ENCODE measurements at places on chromosomes 2 and 18.

GRCh38 chr2:26701596-26701995 is 9.1 kb downstream of the KCNK3 start:
- ATAC-seq = no peak

GRCh38 chr2:145484448-145485097 is 964.7 kb upstream of the ZEB2 start:
- peak; percentile 48 for ATAC-seq

DNA sequence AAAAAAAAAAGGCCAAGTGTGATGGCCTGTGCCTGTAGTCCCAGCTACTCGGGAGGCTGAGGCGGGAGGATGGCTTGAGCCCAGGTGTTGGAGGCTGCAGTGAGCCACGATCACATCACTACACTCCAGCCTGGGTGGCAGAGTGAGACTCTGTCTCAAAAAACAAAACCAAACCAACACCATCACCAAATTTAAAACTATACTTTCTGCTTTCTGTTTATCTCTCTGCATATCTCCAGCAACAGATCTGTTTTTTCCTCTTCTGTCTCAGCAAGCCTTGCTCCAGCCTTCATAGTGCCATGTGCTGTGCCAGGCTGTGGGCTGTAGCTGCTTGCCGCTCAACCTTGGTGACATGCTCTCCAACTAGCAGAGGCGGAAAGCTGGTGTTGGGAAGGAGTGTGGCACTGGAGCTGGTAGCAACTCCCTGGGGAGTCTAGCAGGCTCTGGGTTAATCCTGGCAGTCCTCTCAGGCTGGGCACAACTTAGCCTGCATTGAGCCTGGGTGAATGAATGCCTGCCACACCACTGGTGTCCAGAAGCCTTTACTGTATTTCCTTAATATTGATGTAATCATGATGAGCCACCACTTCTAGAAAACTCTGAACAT is 204.1 kb downstream of the LDLRAD4 start:
- ATAC-seq = no peak

GRCh38 chr2:136362676-136363390 is 244.9 kb upstream of the CXCR4 start:
- peak; percentile 93 for ATAC-seq

DNA sequence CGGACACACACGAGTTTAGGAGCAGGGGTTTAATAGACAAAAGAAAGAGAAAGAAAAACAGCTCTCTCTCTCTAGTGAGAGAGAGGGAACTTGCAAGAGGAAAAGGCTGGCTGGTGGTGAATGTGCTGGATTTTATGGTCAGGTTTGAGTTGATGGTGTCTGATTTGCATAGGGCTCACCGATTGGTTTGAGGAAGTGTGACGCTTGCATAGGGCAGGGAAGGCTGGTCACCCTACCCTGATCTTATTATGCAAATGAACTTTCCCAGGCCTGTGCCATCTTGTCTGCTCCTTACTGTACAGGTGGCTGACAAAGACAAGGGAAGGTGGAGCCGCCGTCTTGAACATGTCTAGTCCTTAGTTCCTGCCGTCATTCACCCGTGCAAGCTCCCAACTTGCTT is 408.9 kb downstream of the RIT2 start:
- no peak for ATAC-seq

DNA sequence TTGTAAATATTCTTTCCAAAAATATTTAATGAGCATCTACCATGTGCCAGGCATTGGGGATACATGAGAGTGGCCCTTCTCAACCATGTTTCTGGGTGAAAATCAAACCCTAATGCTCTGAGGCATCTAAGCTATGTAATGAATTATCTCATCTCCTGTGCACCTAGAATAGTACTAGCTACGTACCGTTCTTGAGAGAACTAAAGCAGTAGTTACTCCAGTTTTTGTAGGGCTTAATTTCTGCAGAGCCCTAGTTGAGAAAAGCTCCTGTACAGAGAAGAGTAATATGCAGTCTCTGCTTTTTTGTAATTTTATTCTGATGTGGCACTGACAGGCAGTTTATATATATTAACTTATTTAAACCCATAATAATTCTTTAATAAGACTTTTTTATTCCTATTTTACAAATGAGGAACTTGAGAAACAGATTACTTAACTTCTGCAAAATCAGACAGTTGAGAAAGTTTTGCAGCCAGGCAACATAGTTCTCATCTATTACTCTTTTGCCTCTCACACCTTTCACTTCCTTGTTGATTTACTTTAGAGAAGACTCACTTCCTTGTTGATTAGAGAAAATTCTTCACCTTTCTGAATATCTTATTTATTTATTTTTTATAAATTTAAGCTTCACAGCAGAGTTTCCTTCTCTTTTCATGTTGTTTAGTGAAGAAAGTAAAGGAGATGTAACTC is 3.1 kb downstream of the SPOPL start:
- peak; percentile 51 for ATAC-seq

DNA sequence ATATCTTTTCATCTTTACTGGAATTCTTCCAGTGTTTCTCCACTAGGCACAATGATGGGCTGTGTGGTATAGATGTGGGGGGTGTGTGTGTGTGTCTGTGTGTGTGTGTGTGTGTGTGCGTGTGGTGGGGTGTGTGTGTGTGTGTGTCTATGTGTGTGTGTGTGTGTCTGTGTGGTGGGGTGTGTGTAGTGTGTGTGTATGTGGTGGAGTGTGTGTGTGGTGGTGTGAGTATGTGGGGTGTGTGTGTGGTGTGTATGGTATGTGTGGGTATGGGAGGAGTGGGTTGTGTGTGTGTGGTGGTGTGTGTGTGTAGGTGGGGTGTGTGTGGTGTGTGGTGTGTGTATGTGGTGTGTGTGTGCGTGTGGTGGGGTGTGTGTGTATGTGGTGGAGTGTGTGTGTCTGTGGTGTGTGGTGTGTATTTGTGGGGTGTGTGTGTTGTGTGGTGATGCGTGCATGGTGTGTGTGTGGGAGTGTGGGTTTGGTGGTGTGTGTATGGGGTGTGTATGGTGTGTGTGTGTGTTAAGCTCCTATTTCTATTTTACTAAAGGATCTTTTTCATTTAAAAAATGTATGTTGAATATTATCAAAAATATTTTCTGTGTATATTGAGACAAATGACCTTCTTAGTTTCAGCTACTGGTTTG is 84.2 kb downstream of the IRS1 start:
- no peak for ATAC-seq

DNA sequence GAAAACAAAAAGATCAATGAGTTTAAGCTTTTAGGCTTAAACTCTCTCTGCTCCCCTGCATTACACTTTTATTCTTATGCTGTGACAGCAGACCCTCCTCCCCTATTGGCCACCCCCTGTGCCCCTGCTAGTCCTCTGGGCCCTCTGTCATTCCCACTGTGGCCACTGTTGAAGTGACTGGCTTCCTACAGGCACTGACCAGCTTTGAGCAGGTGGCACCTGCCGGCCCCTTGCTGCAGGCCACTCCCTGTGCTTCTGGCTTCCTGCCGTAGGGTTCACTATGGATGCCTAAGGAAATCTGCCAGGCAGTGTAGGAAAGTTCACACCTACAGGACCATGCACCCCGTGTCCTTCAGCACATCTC is 156.5 kb upstream of the L3MBTL4 start:
- no peak for ATAC-seq

GRCh38 chr2:50126845-50127244 is 905.1 kb downstream of the NRXN1 start:
- no peak for ATAC-seq

GRCh38 chr2:227482638-227483340 is 10.8 kb downstream of the AGFG1 start:
- ATAC-seq = peak; percentile 91

DNA sequence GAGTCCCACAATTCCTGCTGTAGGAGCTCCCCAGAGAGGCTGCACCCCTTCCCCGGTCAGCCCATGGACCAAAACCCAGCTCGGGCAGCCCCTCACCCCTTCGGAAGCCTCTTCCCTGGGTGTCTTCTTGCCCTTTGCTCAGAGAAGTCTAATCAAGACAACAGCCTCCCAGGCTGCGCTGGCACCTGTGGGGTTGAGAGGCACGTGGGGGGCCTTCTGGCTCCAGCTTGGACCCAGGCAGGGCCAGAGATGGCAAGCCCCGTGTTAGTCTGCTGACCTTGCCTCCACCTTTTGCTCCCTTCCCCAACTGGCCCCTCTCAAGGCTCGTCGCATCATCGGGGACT is 10.4 kb downstream of the SLC4A3 start:
- ATAC-seq = no peak
